NCI-H187 (cell line): ENCODE measurements at places on chromosomes 16 and 17.
A peak's percentile ranks its signal among the peaks of the same experiment; 100 is the strongest.

DNA sequence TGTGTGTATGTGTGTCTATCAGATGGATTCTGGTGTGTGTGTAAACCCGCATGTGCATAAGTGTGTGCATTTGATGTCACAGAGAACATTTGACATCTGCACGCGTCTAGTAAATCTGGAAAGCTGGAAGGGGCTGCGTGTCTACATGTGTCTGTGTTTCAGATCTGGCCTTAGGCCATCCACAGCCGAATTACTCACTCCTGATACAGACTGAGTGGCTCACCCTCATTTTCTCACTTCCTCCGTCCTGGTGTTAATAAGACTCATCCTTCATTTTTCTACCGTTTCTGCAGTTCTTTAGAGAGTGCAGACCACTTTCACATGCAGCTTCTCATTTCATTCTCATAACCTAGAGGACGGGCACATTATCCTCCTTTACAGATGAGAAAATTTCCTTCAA is 491.6 kb downstream of the CDH13 start:
- DNase-seq, result no peak

DNA sequence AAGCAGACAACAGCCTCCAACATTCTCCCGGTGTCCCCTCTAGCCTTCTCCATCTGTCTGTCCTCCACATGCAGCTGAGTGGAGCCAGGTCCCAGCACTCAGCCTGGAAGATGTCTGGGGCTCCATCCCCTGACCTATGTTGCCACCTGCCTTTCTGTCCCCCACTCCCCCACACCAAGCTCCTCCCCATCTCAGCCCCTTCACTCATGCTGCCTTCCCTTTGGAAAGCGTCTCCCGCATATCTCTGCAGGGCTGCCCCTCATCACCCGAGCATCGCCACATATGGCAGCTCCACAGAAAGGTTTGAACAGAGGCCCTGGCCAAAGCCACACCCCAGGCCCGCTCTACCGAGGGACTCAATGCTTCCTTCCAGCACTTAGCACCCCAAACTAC is 24.2 kb downstream of the NSMCE1 start:
- no peak for DNase-seq

- DNase-seq, result no peak
These were observed 215.8 kb downstream of the BCAS3 start for GRCh38 chr17:60893475-60893874.

DNA sequence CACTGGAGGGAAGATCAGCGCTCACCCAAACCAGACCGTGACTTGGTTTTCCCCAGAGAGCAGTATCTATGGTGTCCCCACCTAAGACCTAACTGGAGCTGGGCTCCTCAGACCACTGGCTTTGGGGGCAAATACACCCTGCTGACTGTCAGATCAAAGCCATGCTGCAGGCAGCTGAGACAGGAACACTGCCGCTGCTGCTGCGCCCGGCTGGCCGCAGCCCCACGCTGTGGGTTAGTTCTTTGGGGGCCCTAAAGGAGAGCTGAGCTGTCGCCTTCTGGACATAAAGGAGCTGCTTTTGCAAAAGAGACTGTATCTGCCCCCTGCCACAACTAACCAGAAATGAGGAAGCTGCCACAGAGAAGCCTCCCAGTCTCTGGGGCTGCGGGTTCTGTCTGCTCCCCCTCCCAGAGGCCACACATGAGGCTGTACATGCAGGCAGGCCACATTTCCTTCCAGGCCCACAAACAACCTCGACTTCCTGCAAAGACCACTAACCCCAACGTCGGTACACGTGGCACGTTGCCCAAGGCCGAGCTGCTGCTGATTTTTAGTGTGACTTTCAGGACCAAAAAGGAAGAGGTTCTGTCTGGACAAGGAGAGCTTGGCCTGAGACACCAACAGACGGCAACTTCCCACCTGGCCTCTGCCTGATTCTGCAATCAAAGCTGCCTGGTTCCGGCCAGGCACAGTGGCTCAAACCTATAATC is 18.2 kb upstream of the ABR start:
- no peak for DNase-seq

DNA sequence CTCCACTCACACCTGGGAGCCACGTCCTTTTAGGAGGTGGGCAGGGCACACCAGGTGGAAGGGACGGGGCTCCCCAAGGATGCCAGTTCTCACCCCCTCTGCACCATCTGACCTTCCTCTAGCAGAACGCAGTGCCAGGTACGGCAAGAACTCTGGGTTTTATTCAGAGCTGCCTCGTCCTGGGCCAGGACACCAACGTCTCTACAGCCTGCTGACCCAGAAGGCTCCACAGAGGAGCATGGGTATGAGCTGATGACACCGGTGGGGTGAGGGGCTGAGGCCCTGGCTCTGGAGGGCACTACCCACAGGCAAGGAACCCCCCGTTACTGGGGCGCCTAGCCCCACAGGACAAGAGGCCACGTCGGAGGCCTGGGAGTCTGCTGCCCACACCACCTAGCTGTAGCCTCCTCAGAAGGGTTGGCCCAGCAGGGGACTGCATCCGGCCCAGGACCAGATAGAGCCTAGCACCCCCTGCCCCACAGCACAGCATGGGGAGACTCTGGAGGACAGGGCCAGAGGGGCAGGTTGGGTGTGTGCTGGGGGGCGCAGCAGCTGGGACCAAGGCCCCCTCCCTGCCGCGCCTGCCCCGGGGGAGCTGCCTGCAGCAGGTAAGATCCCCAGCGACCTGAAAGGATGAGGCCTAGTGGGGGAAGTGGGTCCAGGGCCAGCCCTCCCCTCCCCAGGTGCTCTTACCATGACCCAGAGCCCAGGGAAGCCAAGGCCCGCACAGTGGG is 13.9 kb downstream of the BCAR1 start:
- DNase-seq, result no peak

GRCh38 chr16:47571049-47571448 is 109.9 kb downstream of the PHKB start:
- no peak for DNase-seq

DNA sequence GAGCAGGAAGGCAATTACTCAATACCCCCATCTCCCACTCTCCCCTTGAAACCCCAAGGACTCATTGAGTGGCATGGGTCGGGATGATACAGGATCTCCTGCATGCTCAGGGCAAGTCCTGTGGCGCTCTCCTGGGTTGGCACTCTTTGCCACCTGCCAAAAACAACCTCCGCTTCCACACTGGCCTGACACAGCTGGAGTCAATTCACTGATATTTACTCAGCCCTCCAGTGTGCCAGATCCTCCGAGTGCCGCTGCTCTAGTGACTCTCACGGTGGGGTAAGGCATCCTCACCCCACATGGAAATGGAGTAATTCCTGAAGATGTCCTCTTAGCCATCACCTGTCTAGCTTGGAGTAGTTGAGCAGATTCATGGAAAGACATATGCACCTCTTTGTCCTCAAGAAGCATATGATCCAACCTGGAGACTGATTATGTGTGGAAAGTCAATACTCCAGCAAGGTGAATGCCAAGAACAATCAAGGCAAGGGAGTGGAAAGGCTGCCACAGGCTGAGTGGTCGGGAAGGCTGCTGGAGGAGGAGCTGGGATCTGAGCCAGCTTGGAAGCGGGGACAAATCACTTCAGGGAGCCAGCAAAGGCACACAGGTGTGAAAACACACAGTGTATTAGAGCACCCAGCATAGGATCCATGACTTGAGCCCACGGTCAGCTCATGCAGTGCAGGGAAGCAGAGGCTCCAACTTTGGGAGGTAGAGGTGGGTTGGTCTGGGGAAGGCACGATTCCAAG is 12.6 kb upstream of the GOSR2 start:
- no peak for DNase-seq

GRCh38 chr17:18033442-18034099 is 5.4 kb downstream of the ATPAF2 start:
- DNase-seq, result peak; percentile 36
